ENCODE measurements at places on chromosomes 1 and 21.

DNA sequence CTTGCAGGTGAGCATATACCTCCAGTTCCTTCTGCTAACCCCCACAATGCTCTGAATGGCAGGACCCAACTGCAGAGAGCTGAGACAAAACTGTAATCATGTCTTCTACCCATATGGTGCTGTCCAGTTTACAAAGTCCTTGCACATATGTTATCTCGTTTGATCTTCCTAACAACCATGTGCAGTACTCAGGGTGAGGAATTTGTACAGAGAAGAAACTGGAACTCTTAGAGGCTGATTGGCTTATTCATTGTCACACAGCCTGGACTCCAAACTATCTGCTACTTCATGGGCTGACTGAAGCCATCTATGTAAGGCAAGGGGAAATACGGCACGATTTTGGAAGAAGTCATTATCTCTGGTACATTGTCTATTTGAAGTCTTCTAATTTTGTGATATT is 191.1 kb downstream of the TNR start:
- no peak for DNase-seq

DNA sequence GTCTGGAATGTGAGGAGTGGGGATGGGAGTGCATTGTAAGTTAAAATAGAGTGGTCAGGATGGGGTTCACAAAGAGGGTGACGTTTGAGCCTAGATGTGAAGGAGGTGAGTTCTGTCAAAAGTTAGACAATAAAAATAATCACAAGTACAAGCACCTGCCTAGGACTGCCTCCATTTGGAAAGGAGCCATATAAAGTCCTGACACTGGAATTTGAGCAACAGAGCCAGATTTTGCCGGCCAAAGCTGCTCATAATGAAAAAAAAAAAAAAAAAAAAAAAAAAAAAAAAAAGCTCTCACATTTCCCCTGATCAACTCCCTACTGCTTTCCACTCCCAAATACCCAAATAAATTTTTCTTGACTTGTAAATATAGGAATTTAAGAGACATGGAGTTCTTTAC is 4.1 kb downstream of the PALMD start:
- no peak for DNase-seq

GRCh38 chr1:216710055-216710454 is 13.2 kb downstream of the ESRRG start:
- no peak for DNase-seq

GRCh38 chr1:200038981-200039848 is 11.7 kb downstream of the NR5A2 start:
- no peak for DNase-seq

- DNase-seq, result peak; percentile 74
Measured at GRCh38 chr1:235917267-235917811, 50.6 kb upstream of the LYST start.

- DNase-seq, result peak; percentile 29
Measured at GRCh38 chr1:64923294-64923718, 43.0 kb downstream of the JAK1 start.

DNA sequence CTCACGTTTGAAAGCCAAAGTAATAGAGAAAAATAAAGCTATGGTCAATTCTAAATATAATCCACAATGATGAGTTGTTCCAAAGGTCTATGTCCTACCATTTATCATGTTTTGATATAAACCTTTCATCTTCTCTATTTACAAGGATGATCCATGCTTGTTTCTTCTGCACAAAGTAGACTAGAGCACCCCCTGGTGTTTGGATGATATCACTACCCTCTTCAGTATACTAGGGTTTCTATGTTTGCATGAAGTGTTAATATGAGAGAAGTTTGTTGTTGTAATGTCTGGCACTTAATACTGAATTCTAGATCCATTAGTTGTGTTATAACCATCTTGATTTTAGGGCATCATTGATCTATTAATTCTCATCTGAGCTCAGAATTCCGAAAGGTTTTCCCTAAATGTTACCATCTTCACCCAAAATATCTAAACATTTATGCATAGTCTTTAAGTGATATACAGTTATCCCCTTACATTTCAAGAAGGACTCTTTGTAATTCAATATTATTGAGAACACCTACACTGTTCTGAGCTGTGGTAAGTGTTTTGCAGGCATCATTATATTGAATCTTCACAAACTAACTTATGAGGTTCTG is 21.1 kb downstream of the CLDN8 start:
- peak; percentile 35 for DNase-seq

GRCh38 chr1:178528228-178528952 is 15.5 kb downstream of the TEX35 start:
- no peak for DNase-seq

DNA sequence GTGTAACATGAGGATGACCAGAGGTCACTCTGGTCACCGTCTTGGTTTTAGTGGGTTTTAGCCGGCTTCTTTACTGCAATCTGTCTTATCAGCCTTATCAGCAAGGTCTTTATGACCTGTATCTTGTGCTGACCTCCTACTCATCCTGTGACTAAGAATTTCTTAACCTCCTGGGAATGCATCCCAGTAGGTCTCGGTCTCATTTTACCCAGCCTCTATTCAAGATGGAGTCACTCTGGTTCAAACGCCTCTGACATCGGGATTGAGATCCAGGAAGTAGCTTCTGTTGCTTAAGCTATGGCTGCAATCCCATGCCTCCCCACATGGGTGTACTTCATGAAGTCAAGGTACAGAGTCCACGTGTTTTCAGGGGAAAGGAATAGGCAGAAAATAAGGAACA is 19.9 kb downstream of the FMN2 start:
- no peak for DNase-seq

- DNase-seq, result no peak
Measured at GRCh38 chr1:19400192-19400611, 85.1 kb downstream of the CAPZB start.

DNA sequence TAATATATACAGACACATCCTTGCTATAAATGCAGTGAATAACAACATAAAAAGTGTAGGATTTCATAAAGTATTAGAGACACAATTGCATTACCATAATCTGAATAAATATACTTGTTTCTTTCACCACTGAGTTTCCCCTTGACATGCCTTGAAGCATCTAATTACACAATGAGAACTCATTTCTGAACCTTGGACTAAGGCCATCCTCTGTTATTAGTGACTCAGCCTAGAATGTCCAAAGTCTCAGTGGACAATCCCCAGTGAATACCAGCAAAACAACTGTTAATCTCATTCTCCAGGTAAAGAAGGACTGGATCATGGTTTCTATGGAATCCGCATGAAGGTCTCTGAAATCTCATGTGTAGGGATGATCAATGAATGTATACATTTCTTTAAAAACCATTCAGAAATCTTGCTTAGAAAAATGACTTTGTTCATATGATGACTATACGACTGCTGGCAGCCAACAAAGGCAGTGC is at the start of gene OR2L5:
Gene OR2L5 (plus strand): TSS at position 432 of the 482 bp plus-strand sequence. CDS start 8,288 bp downstream, outside the sequence.
- DNase-seq, result no peak

DNA sequence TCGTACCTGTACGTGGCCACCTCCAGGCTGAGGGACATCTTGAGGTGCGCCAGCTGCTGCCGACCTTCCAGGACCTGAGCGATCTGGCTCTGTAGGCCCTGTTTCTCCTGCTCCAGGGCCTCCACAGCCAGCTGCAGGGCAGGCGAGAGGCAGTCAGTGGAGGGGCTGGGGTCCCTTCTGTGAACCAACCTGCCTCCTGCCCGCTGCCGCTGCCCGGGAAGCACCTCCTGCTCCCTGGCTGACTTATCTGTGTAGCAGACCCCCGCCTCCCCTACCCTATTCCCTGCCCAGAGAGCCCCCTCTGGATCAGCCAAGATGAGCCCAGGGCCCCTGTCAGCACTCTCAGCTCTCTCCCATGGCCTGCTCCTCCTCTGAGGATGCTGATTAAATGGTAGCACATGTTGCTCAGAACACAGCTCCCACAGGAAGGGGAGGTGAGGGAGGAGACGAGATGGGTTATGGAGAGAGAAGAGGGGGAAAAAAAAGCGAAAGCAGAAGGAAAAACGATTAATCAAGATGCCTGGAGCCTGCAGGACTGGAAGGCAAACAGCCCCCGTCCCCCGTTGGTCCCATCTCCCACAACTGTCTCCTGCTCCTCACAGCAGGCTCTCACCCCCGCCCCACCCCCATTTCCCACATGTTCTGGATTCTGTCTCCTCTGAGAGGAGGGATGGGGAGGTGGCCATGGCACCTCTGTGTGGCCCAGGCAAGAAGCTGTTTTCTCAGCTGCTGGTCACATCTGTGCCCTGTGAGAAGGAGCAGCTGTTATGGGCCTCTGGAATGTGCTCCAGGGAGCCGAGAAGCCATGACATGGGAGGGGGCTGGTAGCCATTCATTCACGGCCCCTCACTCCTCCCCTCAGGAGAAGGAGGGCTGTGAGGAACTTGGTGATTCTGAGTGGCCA is 1.7 kb downstream of the NES start:
- no peak for DNase-seq

- no peak for DNase-seq
Measured at GRCh38 chr1:175563236-175563895, 180.0 kb downstream of the TNR start.

- DNase-seq, result no peak
Measured at GRCh38 chr1:70993798-70994197, 53.8 kb downstream of the PTGER3 start.

DNA sequence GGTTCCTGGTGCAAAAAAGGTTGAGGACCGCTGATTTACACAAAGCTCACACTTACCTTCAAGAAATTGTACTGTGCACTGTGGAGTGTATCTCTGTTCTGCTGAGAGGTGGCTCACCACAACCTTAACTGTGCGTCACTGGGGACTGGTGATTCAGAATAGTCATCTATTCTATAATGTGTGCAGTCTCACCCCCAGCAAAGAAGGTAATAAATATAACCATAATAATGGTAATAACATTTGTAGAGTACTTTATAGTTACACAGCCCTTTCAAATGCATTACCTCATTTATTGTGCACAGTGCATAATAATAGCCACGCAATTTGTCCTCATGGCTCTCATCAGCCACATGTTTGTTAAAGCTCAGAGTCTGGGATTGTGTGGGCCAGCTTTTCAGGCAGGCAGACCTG is 59.4 kb upstream of the DUSP10 start:
- DNase-seq, result no peak

- no peak for DNase-seq
Measured at GRCh38 chr1:235782601-235783000, 84.1 kb downstream of the LYST start.

GRCh38 chr21:38861056-38861455 is 55.3 kb downstream of the ETS2 start:
- no peak for DNase-seq

- DNase-seq, result no peak
Measured at GRCh38 chr1:38186566-38186965, 140.0 kb upstream of the POU3F1 start.

DNA sequence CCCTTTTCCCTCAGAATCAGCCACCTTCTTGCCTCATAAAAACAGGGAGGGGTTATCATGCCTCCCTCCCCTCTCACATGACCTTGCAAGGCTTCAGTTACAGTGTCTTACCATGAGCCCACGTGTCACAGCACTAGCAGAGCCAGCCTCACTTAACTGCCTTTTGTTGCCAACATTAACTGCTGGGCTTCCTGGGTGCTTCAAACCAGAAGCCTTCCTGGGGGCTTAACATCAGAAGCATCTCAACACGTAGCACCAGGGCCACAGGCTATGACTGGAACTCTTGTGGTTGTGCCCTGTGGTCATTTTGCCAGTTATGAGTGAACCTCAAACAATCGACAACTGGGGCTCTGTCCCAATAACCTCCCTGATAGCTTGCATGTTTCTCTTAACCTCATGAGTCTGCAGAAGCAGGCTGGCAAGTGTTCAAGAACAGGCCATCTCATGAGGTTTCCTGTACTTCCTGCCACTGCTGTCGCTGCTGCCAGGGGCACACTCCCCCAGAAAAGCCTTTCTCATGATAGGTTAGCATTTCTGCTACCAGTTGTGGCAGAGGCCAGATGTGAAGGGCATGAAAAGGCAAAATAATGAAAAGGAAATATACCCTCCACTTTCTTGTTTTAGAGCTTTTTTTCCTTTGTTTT is 132.2 kb downstream of the GLUL start:
- DNase-seq, result peak; percentile 59

DNA sequence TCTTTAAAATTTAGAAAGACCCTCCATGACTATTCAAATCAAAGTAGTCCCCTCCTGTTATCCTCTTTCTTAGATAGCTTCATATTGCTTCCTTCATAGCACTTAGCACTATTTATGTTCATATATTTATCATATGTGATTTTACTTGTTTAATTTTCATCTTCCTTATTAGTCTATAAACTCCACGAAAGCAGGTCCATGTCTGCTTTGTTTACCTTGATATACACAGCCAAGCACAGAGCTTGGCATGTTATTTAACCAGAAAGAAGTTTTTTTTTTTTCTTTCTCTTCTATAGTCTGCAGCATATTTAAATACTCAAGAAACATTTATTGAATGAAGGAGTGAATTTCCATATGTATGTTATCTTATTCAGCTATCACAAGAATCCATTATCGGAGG is 36.0 kb downstream of the SCP2 start:
- DNase-seq, result no peak

- no peak for DNase-seq
Measured at GRCh38 chr1:41619511-41620364, 135.3 kb upstream of the EDN2 start.
